CD4-positive, alpha-beta T cell treated with Interleukin-17A for 1 hour (primary cell): ENCODE measurements at places on chromosomes 12 and 14.

- no peak for DNase-seq
Measured at GRCh38 chr14:77014004-77014604, 14.4 kb downstream of the IRF2BPL start.

DNA sequence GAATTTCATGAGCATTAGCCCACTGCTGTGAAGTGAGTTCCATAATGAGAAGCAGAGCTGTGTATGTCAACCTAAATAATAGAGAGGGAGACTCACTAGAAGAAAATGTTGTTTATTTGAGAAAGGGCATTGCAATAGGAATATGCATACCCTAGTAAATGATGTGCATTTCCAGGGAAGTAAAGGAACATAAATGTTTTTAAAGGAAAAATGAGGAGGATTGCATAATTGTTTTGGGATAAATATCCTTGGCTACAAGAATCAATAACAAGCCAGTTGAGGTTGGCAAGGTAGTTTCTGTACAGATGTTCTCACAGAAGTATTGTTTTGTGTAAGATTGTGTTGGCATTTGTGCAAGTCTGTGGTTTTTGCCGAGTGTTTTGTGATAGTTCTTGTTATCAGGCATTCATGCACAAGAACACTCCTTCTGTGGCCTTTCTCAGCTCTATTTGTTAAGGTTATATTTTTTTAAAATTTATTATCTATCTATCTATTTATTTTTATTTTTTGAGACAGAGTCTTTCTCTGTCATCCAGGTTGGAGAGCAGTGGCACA is 47.1 kb downstream of the EMP1 start:
- no peak for DNase-seq

GRCh38 chr12:45518291-45519235 is 210.9 kb upstream of the ARID2 start:
- DNase-seq = peak; percentile 78

DNA sequence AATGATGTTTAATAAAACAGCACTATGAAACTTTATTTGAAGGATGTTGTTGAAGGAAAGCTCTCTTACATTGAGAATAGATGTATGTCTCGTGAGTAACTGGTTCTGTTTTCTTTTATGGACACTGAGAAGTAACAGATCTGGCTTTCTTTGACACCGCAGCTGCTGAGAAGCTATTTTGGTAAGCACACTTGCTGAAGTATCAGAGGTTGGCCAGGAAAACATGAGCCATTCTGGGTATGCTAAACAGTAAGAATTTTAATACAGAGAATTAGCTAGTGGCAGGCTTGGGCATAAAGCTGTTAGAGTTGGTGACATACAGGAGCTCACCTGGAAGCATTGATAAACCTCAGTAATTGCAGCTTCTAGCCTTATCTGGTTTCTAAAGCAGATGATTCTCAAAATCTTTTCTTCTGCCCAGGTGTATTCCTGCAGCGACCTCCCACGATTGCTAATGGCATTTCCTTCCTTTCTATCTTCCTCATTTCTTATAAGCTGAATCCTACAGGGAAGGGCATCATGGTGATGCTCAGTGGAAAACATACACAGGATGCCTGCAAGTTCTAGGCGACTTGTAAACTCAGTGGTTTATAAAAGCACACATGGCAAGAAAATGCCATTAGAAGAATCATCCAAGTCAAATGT is 291.6 kb upstream of the SLC16A7 start:
- DNase-seq = no peak

DNA sequence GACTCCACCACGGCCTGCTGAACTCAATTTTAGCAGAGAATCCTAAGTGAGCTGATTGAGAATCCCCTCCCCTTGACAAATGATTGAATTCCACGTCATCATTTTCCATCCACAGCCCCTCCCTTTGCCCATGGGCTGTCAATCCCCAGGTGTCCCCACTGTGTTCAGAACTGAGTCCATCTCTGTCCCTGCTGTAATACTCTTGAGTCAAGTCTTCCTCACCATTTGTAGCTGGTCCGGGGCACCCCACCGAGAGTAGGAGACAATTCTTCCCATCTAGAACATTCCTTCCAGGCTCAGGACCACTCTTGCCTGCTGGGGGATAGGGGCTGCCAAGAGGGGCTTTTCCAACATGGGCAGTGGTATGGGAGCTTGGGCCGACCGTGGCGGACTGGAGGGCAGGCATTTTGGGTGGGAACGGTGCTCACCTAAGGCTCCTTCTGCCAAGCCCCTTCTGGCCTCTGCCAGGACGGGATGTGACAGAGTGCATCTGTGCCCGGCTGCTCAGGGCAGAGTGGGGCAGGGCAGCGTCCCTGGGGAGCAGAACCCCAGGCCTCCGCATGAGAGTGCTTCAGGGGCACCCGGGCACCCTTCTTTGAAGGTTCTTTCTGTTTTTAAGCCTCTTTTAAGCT is 218.1 kb upstream of the RTL1 start:
- no peak for DNase-seq

- DNase-seq = no peak
Measured at GRCh38 chr12:91889059-91889458, 256.6 kb downstream of the BTG1 start.

- no peak for DNase-seq
Measured at GRCh38 chr12:89775063-89775985, 66.7 kb upstream of the ATP2B1 start.

DNA sequence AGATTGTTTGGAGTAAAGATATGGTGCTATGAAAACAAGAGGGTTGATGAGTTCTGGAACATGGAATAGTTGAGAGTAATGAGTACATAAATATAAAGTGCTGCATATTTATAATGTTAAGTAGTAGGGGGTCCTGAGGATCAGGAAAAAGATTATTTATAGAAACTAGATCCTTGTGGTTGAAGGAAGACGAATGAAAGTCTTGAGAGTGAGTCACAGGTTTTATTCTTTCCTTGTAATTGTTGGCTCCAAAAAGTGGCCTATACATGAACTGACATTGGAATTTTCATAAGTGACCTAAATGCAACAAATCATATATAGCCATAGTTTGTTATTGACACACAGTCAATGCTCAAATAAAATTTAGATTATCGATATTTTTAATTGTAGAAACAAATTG is 440.4 kb upstream of the PRICKLE1 start:
- no peak for DNase-seq

DNA sequence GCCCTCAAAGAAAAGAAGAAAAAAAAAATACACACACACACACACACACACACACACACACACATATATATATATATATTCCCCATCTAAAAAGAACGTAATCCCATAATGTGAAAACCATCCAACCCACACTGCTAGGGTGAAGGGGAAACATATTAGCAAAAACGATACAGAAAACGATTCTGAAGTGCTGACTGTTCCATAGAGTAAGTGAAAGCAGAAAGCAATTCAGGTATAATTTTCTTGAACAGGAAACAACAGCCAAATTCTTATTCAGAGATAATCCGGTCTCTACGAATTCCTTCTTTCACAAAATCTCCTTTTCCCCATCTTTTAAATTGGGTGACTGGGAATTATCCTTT is 393.5 kb downstream of the NOVA1 start:
- DNase-seq = no peak

- no peak for DNase-seq
Measured at GRCh38 chr12:46451276-46452021, 78.9 kb upstream of the SLC38A2 start.

DNA sequence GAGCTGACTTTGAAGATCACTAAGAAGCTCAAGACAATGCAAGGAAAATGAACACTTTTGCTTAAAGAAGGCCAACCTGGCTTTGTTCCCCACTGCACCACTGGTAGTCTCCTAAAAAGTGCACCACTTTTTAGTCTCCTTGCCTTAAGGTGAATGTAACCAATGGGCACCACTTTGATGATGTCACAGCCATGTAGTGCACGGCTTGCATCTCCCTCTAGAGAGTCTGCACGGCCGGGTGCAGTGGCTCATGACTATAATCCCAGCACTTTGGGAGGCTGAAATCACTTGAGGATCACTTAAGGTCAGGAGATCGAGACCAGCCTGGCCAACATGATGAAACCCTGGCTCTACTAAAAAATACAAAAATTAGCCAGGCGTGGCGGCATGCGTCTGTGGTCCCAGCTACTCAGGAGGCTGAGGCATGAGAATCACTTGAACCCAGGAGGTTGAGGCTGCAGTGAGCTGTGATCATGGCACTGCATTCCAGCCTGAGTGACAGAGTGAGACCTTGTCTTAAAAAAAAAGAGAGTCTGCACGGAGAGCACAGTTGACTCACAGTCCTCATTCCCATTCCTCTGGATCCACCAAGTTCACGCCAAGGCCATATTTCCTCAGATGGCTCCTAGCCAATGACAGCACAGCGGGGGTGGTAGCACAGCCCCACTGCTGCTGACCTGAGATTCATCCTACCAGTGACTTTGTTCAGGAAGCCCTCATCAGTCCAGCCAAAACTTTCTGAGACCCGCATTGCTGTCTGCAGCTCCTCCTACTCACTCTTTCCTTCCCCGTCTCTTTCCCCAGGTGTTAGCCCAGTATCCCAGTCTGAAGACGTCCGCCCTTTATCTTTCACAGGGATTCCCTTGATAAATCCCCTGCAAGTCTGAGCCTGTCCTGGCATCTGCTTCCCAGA is 16.5 kb upstream of the IFT81 start:
- DNase-seq = no peak

GRCh38 chr14:93096691-93097322 is 18.9 kb downstream of the ITPK1 start:
- DNase-seq = no peak

- no peak for DNase-seq
Measured at GRCh38 chr12:112294793-112295192, 87.4 kb downstream of the HECTD4 start.

DNA sequence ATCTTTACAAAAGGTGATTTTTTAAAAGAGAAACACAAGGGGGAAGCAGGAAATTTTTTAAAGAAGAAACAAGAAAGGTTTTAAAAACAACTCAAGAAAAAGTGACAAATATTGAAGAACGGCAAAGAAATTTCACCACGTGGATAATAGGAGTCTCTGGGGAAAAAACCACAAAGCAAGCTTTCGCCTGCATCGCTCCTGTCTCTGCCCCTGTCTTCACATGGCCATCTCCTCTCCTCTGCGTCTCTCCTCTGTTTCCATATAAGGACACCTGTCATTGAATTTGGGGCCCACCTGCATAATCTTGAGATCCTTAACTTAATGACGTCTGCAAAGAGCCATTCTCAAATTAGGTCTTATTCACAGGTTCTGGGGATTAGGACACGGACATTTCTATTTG is 175.8 kb downstream of the ETV6 start:
- no peak for DNase-seq

- peak; percentile 55 for DNase-seq
Measured at GRCh38 chr12:123076604-123077297, 74.1 kb downstream of the PITPNM2 start.

DNA sequence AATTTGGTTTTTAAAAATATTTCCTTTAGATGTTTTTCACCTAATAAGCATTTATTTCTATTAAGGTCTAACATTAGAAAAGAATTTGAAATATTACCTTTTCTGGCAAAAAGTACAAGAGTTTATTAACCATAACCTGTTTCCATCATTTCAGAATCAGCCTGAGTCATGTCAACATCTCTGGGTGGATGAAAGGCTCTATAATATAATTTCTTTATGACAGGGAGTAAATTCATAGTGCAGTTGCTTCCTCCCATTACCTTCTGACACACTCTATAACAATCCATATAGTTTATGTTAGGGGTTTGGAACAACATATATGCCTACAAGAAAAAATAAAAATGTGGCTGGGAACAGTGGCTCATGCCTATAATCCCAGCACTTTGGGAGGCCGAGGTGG is 134.5 kb downstream of the SLC2A13 start:
- DNase-seq = no peak

DNA sequence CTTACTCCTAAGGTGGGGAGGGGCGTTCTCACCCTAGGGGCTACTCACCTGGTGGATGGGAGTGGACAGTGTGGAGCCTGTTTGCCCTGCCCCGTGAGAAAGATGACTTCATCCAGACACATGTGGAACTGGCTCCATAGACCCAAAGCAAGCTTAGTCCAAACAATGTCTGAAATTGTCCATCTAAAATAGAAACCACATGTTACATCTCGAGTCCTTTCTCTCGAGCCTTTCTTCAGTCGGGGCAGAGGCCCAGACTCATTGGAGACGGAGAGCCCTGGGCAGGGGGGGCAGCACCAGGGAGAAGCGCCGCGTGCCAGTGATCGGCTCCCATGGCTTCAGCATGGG is 4.3 kb downstream of the SIVA1 start:
- DNase-seq = no peak

GRCh38 chr14:20499881-20500280 is 5.5 kb upstream of the RNASE10 start:
- no peak for DNase-seq

- no peak for DNase-seq
Measured at GRCh38 chr14:59175404-59175803, 13.1 kb upstream of the DAAM1 start.

DNA sequence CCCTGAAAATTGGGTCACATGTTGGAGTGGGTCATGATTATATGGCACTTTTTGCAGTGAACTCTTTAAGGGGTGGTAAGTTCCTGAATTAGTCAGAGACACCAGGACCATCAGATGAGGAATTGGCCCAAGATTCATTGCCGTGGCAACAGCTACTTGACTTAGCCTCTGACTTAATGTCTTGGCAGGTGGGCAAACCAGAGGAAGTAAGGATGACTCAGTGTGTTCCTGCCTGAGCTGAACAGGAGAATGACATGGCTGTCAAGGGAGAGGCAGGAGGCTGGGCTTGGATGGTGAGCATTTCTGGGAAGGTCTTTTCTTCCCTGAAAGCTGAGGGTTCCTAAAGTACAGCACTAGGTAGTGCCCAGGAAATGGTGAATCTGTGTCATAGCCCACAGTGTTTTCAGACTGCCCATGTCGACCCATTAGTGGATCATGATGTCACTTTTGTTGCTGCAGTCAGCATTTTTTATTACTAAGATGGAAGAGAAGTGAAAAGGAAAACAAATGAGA is 170.1 kb upstream of the PWP1 start:
- DNase-seq = no peak

GRCh38 chr12:119727600-119728443 is 59.9 kb downstream of the PRKAB1 start:
- DNase-seq = no peak

- DNase-seq = no peak
Measured at GRCh38 chr14:88931321-88932110, 107.1 kb downstream of the TTC8 start.

DNA sequence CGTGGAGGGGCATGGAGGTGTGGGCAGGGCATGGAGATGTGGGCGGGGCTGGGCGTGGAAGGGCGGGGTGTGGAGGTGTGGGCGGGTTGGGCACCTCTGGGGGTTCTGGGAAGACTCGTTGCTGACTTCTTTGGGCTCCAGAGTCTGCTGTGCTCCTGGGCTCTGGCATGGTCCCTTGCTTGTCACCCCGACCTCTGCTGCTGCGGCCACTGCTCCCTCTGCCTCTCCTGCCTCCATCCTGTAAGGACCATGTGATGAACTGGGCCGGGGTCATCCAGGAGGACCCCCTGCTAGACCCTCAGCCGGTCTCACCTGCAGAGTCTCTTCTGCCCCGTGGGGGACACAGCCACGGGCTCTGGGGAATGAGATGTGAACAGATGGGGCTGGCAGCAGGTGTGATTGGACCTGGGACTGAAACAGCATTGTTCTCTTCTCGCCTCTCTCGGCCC is 15.3 kb downstream of the NOC4L start:
- DNase-seq = no peak

DNA sequence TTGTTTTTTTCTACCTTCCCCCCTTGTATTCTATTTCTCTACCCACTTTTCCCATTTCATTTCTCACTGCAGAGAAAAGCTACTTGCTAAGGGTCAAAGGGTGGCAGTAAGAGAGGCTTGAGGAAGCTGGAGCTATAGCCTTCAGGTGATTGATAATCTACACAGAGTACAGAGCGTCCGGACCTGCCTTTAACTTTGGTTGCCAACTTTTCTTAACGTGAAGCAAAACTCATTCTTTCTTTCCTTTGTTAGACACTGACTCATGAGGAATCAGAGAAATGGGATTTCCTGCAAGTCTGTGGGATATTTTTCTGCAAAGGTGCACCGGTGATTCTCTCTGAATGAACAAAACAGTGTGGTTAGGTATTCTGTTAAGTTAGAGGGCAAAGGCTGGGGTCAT is 133.3 kb downstream of the RMST start:
- no peak for DNase-seq
